ENCODE measurements at places on chromosomes 12 and 14. TPM values are rescaled to one million over a fixed set of nuclear protein-coding genes. Genes with fewer than 3 reads are reported as not detected.
A peak's percentile ranks its signal among the peaks of the same experiment; 100 is the strongest.

DNA sequence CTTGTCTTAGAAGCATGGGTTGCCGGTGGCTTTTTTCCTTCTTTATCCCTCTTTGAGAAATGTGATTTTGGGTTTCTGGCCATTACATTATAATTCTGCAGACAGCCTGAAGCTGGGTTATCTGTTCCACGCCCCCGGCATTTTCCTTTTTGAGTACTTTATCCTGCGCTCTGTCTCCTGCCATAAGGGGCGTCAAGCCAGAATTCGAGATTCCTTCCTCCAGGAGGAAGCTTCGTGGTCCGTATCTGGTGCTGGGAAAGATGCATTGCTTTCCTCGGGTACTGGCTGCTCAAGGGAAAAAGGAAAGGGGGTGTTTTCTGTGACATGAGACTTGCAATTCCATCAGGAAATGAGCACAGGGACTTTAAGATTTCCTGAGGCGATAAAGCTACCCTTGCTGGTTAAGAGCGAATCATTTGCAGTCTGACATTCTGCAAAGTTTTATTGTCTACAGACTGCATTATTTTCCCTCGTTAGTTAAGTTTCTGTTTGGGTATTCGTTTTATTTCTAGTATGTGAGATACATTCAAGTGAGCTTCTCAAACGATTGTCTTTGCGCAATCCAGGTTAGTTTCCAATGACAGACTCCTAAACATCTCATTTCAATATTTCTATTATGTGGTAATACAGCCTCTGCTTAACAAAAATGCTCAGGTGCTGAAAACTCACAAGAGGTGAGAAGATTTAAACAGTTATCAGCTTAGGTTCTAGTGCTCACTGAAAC is 694 bp downstream of the AKAP5 start:
- no peak for DNase-seq
- peaks cover 7% of the 10 kb centered on the region for H3K27me3 ChIP-seq
- H3K27ac ChIP-seq, result peak overlapping the region; percentile 55

DNA sequence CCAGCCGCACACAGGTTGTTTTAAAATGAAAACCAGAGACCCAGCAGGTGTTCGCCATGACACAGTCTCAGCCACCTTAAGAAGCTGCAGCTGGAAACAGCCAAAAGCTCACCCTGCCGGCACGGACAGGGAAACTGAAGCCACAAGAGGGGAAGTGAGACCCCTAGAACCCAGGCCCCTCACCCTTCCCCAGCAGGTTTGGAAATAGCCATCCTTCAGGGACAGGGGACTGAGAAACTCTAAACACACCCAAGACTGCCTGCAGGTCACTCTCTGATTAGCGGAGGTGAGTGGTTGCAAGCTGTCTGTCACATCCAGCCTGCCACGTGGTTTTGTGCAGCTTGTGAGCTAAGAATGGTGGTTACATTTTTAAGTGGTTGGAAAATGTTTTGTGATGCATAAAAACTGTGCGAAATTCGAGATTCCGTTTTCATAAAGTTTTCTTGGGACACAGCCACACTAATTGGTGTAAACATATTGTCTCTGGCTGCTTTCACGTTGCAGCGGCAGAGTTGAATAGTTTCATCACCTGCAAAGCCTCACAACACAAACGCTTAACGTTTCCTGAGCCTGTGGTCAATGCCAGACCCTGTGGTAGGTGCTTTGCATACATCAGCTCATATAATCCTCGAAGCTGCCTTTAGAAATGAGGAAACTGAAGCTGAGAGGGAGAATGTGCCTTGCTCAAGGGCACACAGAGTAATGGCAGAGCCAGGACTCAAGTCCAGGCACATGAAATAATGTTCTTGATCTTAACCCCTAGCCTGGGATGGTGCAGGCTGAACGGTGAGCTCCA is 1.7 kb upstream of the SELPLG start:
- peak overlapping the region; percentile 88 for H3K27ac ChIP-seq
- peak overlapping the region; percentile 4 for H3K4me3 ChIP-seq
- H3K4me1 ChIP-seq, result peaks cover 92% of the 10 kb centered on the region
- peak; percentile 87 for DNase-seq
- H3K36me3 ChIP-seq, result no peaks in the 10 kb centered on the region

- no peaks in the 10 kb centered on the region for H3K36me3 ChIP-seq
- no peak overlapping the region for H3K4me3 ChIP-seq
- no peaks in the 10 kb centered on the region for H3K27me3 ChIP-seq
- no peaks in the 10 kb centered on the region for H3K4me1 ChIP-seq
- no peak for DNase-seq
Measured at GRCh38 chr14:29191092-29191491, 424.5 kb downstream of the FOXG1 start.

- no peak overlapping the region for H3K27ac ChIP-seq
- no peaks in the 10 kb centered on the region for H3K27me3 ChIP-seq
- DNase-seq, result no peak
- H3K36me3 ChIP-seq, result peaks cover 26% of the 10 kb centered on the region
- no peak overlapping the region for H3K4me3 ChIP-seq
- H3K4me1 ChIP-seq, result peaks cover 39% of the 10 kb centered on the region
Measured at GRCh38 chr12:111359231-111359913, 9.5 kb downstream of the PHETA1 start.

GRCh38 chr12:108462686-108463085 is 52.4 kb upstream of the FICD start:
- no peak for DNase-seq
- peaks cover 5% of the 10 kb centered on the region for H3K27me3 ChIP-seq
- H3K4me1 ChIP-seq, result no peaks in the 10 kb centered on the region
- H3K27ac ChIP-seq, result no peak overlapping the region
- H3K4me3 ChIP-seq, result no peak overlapping the region

DNA sequence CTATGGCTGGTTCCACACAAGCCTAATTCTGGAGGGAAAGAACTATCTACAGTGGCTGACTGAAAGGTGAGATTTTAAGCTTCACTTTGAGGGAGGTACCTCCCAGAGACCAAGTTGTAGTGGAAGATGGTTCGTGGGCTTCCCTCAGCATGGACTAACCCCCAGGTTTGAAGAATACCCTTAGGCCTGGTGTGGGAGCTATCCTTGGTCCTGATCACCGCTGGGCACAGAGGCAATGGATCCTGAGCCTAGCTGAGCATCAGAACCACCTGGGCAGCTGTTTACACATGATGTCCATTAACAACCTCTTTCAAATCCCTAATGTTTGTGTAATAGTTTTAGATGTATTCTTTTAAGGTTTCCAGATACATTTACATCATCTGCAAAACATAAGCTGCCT is 10.3 kb downstream of the DAO start:
- no peaks in the 10 kb centered on the region for H3K4me1 ChIP-seq
- no peak overlapping the region for H3K4me3 ChIP-seq
- no peak overlapping the region for H3K27ac ChIP-seq
- H3K36me3 ChIP-seq, result no peaks in the 10 kb centered on the region

DNA sequence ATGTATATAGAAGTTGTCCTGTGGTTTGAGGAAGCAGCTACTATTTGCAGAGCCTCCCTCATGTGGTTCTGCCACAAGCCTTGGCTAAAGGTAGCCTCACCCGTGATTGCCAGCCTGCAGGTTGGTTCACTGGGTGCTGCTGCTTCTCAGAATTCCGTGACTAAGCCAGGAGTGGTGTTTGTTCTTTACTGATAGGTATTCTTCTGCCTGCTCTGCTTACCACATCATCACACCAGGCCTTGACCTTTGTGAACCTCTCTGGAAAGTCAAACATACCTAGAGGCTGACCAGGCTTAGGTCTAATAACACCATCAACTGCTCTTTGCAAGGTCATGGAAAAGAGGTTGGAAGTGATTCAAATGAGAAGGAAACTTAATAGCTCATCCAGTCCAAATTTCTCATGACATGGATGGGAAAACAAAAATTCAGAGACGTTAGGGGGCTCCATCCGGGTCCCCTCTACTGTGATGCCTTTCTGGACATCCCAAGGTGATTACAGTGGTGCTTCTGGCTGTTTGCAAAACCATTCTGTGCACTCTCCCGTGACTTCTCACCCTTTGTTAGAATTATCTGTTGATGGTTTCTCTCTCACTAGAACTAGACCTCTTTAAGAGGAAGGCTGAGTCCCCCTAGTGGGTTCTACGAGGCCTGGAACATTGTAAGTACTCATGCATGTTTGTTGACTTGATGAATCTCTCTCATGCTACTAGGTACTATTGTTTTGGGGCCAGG is 8.5 kb upstream of the SOCS2 start:
- no peaks in the 10 kb centered on the region for H3K4me1 ChIP-seq
- H3K36me3 ChIP-seq, result no peaks in the 10 kb centered on the region
- H3K4me3 ChIP-seq, result no peak overlapping the region
- no peaks in the 10 kb centered on the region for H3K27me3 ChIP-seq

GRCh38 chr12:115895247-115895646 is 382.2 kb downstream of the MED13L start:
- H3K4me3 ChIP-seq, result no peak overlapping the region
- no peak overlapping the region for H3K27ac ChIP-seq
- H3K27me3 ChIP-seq, result peaks cover 6% of the 10 kb centered on the region

DNA sequence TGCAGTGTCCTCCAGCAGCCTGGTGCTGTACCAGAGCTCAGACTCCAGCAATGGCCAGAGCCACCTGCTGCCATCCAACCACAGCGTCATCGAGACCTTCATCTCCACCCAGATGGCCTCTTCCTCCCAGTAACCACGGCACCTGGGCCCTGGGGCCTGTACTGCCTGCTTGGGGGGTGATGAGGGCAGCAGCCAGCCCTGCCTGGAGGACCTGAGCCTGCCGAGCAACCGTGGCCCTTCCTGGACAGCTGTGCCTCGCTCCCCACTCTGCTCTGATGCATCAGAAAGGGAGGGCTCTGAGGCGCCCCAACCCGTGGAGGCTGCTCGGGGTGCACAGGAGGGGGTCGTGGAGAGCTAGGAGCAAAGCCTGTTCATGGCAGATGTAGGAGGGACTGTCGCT is 15.2 kb downstream of the C12orf43 start:
- peaks cover 2% of the 10 kb centered on the region for H3K36me3 ChIP-seq
- no peak overlapping the region for H3K4me3 ChIP-seq
- H3K27me3 ChIP-seq, result peaks cover 20% of the 10 kb centered on the region
- peak; percentile 48 for DNase-seq
- H3K27ac ChIP-seq, result no peak overlapping the region

- no peak overlapping the region for H3K27ac ChIP-seq
- DNase-seq, result no peak
- H3K4me3 ChIP-seq, result no peak overlapping the region
- H3K36me3 ChIP-seq, result no peaks in the 10 kb centered on the region
- no peaks in the 10 kb centered on the region for H3K27me3 ChIP-seq
Measured at GRCh38 chr12:72547573-72547972, 275.4 kb downstream of the TRHDE start.

DNA sequence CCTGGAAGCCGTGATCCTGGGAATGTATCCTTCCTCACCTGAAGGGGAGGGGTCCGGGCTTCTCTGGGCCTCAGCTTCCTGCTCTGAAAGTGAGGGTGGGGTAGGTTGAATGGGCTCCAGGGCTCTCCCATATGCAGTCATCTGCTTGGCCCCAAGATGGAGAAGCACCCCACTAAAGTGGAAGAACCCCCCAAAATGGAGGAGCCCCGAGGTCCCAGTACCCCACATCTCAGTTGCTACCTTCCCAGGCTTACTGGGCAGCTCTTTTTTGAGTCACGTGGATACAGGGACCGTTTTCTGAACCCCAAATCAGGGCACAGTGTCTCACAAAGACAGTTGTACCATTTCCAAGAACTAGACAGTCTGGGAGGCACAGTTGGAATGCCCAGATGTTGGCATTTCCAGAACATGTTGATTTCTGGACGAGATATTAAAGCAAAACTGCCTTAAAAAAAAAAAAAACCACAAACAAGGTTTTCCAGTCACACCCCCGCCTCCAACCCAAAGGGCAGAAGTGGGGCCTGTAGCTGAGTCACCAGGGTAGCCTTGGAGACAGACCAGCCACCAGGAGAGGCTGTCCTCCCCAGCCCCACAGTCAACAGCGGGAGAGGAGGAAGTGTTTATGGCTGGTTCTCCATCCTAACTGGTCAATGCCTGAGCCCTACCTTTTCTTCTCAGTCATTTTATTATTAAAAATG is 12.1 kb downstream of the VASH1 start:
- H3K27ac ChIP-seq, result peak overlapping the region; percentile 78
- no peak overlapping the region for H3K4me3 ChIP-seq
- DNase-seq, result peak; percentile 77

- DNase-seq, result no peak
- peaks cover 35% of the 10 kb centered on the region for H3K4me1 ChIP-seq
- peak overlapping the region; percentile 91 for H3K27ac ChIP-seq
- H3K27me3 ChIP-seq, result no peaks in the 10 kb centered on the region
Measured at GRCh38 chr12:10363658-10363913, 26.3 kb downstream of the KLRK1 start.

GRCh38 chr12:128743916-128744315 is 79.8 kb downstream of the SLC15A4 start:
- no peak overlapping the region for H3K4me3 ChIP-seq
- no peak for DNase-seq
- no peaks in the 10 kb centered on the region for H3K4me1 ChIP-seq
- no peaks in the 10 kb centered on the region for H3K36me3 ChIP-seq

DNA sequence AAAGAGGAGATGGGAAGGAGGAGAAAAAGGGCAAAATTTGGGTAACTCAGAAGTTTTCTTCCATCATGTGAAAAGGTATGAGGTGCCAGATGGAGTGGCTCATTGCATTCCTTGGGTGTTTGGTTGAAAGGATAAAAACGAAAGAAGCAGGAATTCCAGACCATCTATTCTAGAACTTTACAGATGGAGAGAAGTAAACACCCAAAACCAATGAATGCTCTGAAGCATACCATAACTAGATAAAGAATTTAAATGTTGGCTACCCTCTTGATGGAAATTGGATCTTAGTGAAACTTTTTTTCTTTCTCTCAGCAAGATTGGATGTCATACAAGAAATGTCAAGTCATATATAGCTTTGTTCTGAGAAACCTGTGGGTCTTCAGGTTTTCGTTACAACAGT is 175.6 kb upstream of the FAR2 start:
- no peak for DNase-seq
- no peaks in the 10 kb centered on the region for H3K27me3 ChIP-seq
- no peak overlapping the region for H3K27ac ChIP-seq
- no peak overlapping the region for H3K4me3 ChIP-seq
- no peaks in the 10 kb centered on the region for H3K36me3 ChIP-seq
- no peaks in the 10 kb centered on the region for H3K4me1 ChIP-seq

Gene EPYC
- not detected for total RNA-seq

Gene MORN3
- total RNA-seq, result 0.17 TPM

Gene SMAGP
- 9.8 TPM for total RNA-seq

Gene OR4K13
- total RNA-seq, result not detected

Gene TMEM229B
- total RNA-seq, result 29.0 TPM

Gene JAG2
- 5.4 TPM for total RNA-seq

Gene SOX5
- total RNA-seq, result 15.3 TPM

Gene KRAS
- total RNA-seq, result 30.1 TPM

Gene CRIP1
- 62.8 TPM for total RNA-seq

Gene LGALS3
- total RNA-seq, result 37.4 TPM

Gene RCOR1
- total RNA-seq, result 23.6 TPM

Gene FGF23
- total RNA-seq, result not detected

Gene RNASE4
- total RNA-seq, result 7.5 TPM
